ENCODE measurements at places on chromosomes 2 and 18.

DNA sequence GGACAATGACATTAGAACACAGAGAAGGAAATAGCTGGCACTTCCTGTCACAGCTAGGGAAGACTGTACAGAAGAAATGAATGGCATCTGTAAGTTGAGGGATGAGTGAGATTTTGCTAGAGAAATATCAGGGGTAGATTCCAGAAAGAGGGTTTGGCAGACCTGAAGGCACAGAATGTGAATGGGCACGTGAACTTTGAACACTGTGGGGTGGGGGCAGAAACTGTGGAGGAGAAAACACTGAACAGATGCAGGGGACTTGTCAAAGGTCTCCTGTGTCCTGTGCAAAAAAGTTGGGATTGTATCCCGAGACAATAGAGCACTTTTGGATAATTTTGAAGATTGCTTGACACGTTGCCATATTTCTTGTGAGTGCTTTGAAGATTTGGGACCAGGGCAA, 88.0 kb downstream of the PPP1R1C start:
- no peak for DNase-seq

- DNase-seq, result no peak
These were observed 133.4 kb upstream of the ITGA6 start for GRCh38 chr2:172293952-172294351.

GRCh38 chr2:173828189-173829142, 136.7 kb downstream of the SP3 start:
- no peak for DNase-seq

DNA sequence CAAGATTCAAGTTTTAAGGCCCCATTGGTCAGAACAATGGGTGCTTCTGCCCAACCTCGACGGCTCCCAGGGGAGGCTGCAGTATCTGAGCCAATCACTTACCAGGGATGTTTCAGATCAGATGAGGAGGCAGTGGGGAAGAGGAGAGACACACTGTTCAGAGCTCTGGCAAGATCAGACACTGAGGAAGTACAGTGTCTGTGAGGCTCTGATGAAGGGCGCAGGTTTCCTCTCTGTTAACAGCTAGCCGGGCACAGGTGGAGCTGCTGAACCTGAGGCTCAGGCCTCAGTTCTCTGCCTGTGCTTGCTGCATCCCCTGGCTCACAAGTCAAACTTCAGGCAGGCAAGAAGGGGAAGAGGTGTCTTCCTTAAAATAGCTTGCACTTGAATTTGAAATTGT, 69.7 kb downstream of the TPO start:
- DNase-seq, result no peak

GRCh38 chr2:19887510-19887909, 14.3 kb downstream of the TTC32 start:
- DNase-seq, result no peak

DNA sequence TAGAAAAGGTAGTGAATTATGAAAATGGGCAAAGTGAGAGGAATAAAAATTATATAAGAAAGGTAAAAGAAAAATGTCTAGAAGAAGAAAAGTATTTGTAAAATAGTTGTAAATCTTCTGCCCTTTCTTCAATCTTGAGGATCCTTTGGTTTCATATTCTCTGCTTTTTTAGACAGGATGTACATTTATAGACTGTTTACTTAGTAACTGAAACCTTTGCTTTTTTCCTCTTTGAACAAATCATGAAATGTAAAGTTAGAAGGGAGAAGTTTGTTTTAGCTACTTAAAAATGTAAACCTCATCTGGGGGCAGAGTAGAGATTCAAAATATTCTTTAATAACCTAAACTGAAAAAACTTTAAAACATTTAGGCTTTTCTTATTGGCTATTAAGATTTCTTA, 150.4 kb upstream of the ITGA4 start:
- no peak for DNase-seq

GRCh38 chr2:47282621-47283272, 120.2 kb upstream of the MSH2 start:
- no peak for DNase-seq

DNA sequence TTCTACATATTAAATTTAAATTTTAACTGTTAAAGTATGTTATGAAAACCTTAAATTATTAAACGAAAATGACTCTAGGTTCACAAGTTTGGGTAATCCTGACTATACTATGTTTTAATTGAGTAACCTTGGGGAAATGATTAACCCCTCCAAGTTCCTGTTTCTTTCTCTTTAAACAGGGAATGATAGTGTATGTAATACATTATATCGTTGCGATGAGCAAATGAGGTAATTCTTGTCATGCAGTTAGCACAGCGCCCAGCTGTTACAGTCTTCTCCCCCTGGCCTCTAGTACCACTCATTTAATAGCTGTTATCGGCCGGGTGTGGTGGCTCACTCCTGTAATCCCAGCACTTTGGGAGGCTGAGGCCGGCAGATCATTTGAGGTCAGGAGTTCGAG, 80.4 kb downstream of the MTA3 start:
- DNase-seq, result no peak
